ENCODE measurements at places on chromosomes 2 and 18. TPM values are rescaled to one million over a fixed set of nuclear protein-coding genes. Genes with fewer than 3 reads are reported as not detected.

The PIGN gene
- 24.9 TPM for total RNA-seq

- no peak for DNase-seq
Observed at GRCh38 chr2:38788306-38788705, 10.3 kb downstream of the GEMIN6 start.

DNA sequence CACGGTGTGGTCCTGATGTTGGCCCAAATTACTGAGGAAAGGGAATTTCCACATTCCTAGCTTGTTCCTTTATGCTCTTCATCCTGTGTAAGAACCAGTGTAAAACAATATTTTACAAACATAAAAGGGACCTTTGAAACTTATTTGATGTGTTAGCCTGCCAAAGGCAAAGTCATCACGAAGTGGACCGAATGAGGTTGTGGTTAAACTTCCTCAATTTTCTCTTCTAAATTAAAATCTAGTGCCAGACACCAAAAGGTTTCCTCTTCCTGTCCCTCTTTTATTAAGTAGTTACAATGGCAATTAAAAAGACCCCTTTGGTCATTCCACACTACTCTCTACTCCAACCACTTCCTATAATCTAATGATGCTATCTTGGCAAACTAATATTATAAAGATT is 279.8 kb downstream of the AFF3 start:
- no peak for DNase-seq

GRCh38 chr2:45706033-45706432 is 54.6 kb downstream of the PRKCE start:
- DNase-seq = no peak

GRCh38 chr2:198214114-198214596 is 409.8 kb downstream of the PLCL1 start:
- DNase-seq = no peak

DNA sequence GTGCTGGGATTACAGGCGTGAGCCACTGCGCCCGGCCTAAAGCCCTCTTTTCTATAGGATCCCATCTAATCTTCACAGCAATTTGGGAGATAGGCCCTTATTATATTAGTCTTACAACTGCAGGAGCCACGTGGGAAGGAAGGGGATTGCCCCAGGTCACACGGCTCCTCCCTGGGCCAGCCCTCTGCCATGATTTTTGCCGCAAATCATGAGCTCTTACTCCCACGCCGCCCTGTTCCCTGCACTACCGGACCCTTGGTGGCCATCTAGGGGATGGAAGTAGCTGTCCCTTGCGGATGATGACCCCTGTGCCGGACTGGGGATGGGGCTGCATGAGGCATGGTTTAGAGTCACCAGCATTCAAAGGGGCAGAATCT is 28.4 kb upstream of the PTMA start:
- DNase-seq = no peak

The ACMSD gene
- total RNA-seq = not detected

DNA sequence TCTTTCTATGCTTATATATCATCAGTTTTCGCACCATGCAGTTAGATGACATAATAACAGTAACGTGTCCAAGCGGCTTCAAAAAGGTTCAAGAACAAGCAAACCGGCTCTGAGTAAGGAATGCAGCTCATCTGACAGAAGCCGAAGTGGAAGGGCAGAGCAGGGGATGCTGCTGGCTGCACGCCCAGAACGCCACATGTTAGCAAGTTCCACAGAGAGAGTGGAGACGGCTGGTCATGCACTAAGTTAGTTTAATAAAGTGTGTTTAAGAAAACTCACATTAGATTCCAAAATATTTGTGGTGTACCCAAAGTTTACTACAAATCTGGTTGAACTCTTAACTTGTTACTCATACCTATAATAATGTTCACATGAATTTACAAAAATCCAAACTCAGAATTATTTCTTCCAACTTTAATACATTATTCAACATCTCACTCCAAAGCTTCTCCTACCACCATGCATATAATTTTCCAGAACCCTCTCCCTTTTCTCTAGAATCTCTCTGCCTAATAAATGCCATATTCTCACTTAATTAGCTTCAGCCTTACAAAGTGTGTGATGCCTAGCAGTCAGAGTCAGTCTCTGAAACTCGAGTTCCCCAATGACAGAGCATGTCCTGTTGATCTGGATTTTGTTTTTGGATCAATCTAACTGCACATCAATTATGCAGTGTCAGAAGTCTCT is 170.0 kb downstream of the DNAH7 start:
- DNase-seq = no peak

- no peak for DNase-seq
Observed at GRCh38 chr2:54099829-54100585, 15.4 kb upstream of the ACYP2 start.

GRCh38 chr18:50656841-50657470 is 97.1 kb downstream of the MAPK4 start:
- no peak for DNase-seq

- no peak for DNase-seq
Observed at GRCh38 chr2:41329040-41329439, 718.8 kb upstream of the PKDCC start.

- DNase-seq = no peak
Observed at GRCh38 chr2:239979243-239980023, 45.7 kb downstream of the NDUFA10 start.

The SCG2 gene
- total RNA-seq = not detected

The DCC gene
- total RNA-seq = not detected

- DNase-seq = no peak
Observed at GRCh38 chr2:19574778-19575260, 216.4 kb upstream of the OSR1 start.

- DNase-seq = no peak
Observed at GRCh38 chr2:110837446-110838409, 105.4 kb downstream of the ACOXL start.

DNA sequence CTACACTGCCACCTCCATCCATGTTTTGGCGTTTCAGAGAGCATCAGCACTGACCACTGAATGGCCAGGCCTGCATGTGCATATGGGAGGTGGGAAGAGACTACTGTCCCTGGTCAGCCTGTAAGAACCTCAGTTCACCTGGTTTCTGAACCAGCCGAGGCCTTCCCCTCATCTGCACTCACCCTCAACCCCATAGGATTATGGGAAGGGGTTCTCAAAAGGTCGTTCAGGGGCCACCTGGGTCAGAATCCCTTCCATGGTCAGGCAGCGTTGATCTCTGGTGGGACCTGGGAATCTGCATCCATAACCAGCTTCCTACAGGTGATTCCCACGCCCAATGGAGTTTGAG is 36.7 kb downstream of the TET3 start:
- DNase-seq = no peak

DNA sequence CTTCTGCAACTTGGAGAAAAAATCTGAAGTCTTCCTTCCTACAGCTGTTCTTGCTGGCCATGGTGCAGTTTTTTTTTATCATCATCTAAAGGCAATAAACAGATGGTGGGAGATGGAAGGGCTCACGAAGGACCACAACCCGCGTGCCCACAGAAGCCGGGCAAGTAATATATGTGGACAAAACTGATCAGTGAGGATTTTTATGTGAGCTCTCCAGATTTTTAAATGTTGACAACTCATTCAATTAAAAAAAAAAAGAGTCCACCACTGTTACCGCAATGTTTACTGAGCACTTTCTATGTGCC is 55.9 kb upstream of the CREB1 start:
- no peak for DNase-seq

The LIMS3 gene
- total RNA-seq = 0.77 TPM

GRCh38 chr2:105072039-105072438 is 34.2 kb downstream of the MRPS9 start:
- peak; percentile 49 for DNase-seq

The RAB17 gene
- total RNA-seq = 0.69 TPM

DNA sequence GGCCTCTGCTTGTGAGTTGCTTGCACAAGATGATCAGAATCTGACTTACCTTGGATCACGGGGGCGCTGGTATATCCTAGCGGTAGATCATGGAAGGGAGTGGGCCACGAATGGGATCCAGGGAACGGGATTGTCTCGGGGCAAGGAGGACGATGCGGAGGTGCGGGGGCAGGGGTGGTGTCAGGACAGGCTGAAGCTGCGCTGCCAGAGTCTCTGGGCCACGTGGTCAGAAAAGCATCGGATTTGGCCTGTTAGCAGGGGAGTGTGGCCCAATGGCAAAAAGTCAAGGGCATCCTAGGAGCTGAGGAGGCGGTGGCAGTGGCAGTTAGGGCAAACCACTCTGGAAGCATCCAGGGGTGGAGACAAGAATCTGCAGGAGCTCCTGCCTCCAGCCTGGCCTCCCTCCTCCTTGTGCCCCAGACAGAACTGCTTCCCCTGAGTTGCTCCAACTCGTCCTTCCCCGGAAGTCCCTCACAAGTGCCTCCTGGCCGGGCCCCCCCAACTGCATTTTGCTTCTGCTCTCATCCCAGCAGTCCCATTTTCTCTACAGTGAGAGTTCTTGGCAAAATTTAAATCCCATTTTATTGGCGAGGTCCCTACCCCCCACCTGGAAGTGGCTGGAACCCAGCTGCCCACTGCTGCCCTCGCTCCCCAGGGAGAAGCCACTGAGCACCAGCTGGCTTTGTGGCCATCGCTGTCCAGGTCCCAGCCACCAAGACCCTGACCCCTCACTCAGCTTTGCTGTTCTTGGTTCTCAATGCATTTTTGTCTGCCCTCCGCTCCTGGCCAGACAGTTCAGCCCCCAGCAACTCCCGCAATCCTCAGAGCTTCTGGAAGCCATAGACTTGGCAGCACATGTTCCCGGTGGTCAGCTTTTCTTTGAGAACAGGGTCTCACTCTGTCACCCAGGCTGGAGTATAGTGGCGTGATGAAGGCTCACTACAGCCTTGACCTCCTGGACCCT is 5.6 kb upstream of the CCDC74B start:
- no peak for DNase-seq

DNA sequence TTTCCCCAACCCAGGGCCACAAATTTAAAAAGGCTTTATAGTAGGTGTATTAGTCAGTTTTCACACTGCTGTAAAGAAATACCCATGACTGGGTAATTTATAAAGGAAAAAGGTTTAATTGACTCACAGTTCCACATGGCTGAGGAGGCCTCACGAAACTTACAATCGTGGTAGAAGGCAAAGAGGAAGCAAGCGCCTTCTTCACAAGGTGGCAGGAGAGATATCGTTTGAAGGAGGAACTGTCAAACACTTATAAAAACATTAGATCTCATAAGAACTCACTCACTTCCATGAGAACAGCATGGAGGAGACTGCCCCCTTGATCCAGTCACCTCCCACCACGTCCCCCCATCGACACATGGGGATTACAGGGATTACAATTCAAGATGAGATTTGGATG is 70.4 kb downstream of the FECH start:
- no peak for DNase-seq

The MYO1B gene
- 43.2 TPM for total RNA-seq

DNA sequence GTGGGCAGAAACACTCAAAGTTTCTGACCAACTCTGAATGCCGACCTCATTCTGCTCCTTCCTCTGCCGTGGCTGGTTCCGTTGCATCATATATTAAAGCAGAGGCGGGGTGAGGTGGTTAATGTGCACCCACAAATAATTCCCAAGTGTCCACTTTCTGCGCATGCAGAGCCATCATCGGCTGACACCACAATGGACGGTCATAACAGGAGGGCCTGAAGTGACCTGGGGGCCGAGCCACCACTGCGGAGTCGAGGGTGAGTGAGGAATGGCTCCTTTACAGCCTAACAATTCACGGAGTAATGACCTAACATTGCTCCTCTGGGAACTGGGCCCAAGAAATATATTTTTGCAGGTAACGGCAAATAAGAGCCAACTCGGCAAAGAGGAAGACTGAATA is 32.9 kb upstream of the GLI2 start:
- DNase-seq = no peak

GRCh38 chr2:216727346-216728122 is 32.2 kb upstream of the IGFBP5 start:
- DNase-seq = no peak

DNA sequence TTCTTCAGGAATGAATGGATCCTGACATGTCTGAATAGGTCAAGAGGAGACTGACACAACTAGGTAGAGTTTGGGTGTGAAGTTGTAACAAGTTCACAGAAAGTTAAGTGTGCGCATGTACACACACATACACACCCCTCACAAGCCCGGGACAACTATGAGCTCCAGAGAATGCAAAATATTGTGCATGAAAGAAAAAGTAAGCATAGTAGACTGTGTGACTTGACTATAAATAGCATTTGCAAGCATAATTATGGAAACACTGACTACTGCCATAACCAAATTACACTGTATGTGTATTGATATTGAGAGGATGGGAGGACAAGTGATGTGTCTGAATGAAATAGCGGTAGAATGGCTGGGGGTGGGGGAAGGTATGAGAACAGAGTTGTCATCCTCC is 157.1 kb upstream of the NCK2 start:
- no peak for DNase-seq

The PRSS56 gene
- total RNA-seq = not detected

The FAM228A gene
- total RNA-seq = not detected

- DNase-seq = no peak
Observed at GRCh38 chr2:33812707-33813106, 213.6 kb upstream of the FAM98A start.

- no peak for DNase-seq
Observed at GRCh38 chr2:8885449-8886201, 48.2 kb upstream of the KIDINS220 start.

DNA sequence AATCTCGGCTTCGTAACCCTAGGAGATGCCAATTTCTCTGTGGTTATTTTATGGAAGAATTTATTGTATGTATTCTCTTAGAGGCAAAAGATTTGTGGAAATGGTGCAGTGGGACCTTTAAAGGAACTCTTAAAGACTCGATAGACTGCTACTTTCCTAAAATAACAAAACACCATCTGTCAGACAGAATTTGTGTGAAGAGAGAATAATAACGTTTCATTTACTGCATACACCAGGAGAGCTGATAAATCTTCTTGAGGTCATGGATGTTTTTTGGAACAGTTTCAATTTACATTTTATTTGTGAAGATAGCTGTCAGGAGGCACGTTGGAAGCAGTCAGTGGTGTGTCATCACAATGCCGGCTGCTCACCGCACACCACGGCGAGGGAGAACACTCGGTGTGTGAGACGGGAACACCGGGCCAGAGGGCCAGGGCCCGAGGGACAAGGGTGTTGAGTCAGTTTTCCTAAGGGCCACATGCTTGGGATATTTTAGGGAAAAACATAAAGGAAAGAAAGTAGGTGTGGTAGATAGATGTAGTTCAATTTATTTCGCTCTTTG is 1681.0 kb upstream of the DDX18 start:
- DNase-seq = no peak

DNA sequence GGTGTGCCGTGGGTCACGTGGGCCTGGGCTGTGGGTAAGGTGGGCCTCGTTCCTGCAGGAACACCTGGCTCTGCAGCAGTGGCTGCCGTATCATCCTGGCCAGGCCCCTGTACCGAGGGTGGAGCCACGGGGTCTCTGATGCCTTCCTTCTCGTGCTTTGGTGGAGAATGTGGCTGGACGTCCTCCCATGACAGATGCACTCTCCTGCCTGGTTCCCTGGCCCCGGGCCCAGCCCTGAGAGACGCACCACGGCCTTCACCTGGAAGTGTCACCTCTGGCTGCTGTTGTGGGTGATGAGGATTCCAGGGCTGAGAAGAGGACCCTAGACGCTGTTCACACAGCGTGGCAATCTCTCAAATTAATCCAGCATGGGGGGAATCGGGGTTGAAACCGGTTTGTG is 49.5 kb downstream of the NFATC1 start:
- DNase-seq = no peak

- peak; percentile 100 for DNase-seq
Observed at GRCh38 chr2:216412022-216412999, at the start of gene SMARCAL1. SMARCAL1 (plus strand) TSS chr2:216412484; CDS start chr2:216414705, 2,221 bp downstream.

The NGEF gene
- total RNA-seq = not detected

- DNase-seq = peak; percentile 42
Observed at GRCh38 chr18:47595831-47596501, 334.5 kb downstream of the SMAD2 start.

The CABYR gene
- total RNA-seq = 2.1 TPM

GRCh38 chr2:120862201-120863060 is 126.8 kb downstream of the GLI2 start:
- DNase-seq = no peak

GRCh38 chr2:102032368-102033030 is 40.7 kb downstream of the IL1R2 start:
- DNase-seq = no peak

The REG1B gene
- not detected for total RNA-seq
